LHCN-M2 (cell line): ENCODE measurements at places on chromosomes 7 and 10. TPM values are rescaled to one million over a fixed set of nuclear protein-coding genes. Genes with fewer than 3 reads are reported as not detected.
A peak's percentile ranks its signal among the peaks of the same experiment; 100 is the strongest.

- no peak for DNase-seq
These were observed 76.0 kb upstream of the FAM20C start for GRCh38 chr7:116188-116981.

GRCh38 chr7:3559278-3559677, 258.2 kb downstream of the SDK1 start:
- DNase-seq = peak; percentile 93

DNA sequence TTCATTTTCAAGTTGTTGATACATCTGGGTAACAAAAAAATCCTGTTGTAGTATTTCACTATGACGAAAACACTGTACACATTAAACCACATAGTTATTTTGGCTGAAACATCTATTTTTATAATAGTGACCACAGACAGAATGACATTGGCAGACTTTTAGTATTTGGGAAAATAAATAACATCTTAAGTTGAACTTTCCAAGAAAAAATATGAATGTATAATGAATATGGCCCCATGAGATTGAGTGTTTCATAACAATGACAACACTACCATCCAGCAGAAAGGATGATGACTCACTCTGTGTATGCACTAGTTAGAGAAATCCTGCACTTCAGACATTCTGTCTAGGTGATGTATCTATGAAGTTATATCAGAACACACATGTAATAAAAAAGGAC, 118.1 kb downstream of the SEMA3D start:
- peak; percentile 74 for DNase-seq

GRCh38 chr7:32507414-32507813, 12.1 kb downstream of the AVL9 start:
- DNase-seq = peak; percentile 96

DNA sequence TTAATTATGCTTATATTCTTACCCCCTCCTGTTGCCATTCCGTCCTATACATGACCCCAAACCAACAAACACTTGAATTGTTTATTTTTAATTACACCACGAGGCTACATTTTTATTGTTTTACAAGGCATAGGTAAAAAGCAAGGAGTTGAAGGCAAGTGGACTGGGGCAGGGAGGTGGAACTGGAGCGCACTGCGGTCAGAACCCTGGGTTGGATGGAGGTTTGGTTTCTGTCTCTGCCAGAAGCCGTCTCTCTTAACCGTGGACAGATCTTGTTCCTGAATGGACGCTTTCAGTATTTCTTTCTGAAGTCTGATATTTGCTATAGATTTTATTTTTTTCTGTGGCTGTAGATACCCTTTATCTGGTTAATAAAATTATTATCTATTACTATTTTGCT, 19.9 kb upstream of the IGFBP3 start:
- no peak for DNase-seq

LRRD1 gene
- total RNA-seq = 0.06 TPM in 1 of 2 replicates, not detected in the other

EN2 gene
- total RNA-seq = 0.19 and 0.69 TPM in 2 replicates
